T1000 (cell line): ENCODE measurements at places on chromosomes 2 and 18.

DNA sequence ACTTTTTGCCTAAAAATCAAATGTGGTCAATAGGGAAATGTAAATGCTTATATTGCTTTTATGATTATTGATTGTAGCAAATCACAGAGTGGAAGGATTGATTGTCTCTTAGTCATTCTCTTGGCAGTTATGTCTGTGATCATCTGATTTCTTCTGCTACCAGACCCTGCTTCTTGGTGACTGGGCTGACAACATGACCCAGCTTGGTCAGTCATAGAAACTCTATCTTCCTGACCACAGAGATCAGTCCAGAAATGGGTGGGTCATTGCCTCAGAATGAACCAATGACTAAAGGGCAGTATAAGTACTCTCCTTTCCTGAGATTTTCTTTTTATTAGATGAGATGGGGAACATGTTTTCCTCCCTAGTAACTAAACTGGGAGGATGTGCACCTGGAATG is 87.6 kb downstream of the MAIP1 start:
- DNase-seq: no peak

DNA sequence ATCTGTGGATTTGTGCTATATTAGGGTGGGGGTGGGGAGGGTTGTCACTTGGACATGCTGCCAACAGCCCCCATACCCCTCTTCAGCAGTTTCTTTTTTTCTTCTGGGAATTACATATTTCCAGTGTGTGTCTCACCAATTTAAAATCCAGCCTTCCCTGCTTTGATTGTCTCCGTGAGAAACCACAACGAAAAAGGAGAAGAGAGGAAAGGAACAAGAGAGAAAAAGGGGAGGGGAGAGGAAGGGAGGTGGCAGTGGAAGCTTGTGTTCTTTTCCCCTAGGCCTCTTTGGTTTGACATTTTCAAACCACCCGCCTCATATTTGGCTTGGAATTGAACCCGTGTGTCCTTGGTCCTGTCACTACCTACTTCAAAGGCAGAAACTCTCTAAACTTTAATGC is 860 bp downstream of the CTNNA2 start:
- no peak for DNase-seq

DNA sequence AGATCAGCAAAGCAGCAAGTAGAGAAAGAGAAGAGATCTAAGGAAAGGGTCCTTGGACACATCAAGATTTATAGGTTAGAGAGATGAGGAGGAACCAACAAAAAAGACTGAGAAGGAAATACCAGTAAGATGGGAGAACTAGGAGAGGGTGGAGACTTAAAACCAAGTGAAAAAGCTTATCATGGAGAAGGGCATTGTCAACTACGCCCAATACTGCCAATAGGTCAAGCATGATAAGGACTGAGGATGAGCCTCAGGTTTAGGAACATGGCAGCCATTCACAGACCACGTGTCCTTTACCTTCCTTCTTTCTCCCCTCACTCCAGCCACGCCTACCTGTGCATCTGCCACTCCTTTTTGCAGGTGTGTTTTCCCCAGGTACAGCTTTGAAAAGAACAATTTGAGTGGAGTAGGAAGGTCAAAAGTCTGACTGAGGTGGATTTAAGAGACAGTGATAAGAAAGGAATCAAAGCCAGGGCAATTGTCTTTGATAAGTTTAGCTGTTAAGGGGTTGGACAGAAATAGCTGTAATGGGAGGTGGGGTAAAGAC is 238.7 kb downstream of the STK39 start:
- no peak for DNase-seq

GRCh38 chr2:33225350-33225749 is 251.1 kb upstream of the RASGRP3 start:
- no peak for DNase-seq

- no peak for DNase-seq
These were observed 271.9 kb downstream of the LOXHD1 start for GRCh38 chr18:46385124-46385523.

DNA sequence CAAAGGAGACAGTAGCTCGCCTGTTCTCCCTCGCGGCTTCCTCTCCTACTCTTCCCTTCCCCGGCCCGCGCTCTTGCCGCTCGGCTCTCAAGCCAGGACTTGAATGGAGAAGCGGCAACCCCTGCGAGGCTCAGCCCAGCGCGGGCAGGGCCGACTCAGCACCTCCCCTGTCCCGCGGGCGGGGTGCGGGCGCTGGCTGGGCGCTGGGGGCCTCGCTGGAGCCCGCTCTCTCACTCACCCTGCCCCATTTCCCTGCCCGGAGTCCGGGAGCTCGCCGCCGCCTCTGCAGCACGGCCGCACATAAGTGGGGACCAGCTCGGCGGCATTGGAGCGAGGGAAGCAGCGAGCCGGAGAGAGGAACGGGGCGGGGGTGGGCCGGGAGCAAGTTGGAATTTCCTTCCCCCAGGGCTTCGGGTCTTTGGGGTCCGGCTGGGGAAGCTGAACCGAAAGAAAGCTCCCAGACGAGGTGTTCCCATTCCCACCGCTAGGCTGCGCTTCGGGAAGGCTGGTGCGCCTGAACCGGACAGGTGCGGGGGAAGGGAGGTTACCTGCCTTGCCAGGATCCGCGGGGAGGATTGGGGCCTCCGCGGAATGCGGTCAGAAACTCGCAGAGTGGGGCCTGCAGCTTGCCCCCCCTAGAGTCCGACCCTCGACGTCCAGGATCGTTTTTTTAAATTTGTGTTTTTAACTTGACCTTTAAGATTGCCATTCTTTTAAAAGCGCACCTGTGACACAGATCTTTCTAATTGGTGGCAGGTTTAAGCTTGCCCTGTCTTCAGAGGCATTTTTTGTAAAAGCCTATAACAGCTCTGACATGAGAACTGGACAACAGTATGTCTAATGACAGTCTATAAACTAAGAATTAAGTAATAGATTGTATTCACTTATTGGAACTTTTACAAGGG is at the start of gene COBLL1:
Gene COBLL1, minus strand, starts transcription at position 105 of the 905 bp plus-strand sequence. CDS start 627 bp downstream, outside the sequence.
- DNase-seq: peak; percentile 47

DNA sequence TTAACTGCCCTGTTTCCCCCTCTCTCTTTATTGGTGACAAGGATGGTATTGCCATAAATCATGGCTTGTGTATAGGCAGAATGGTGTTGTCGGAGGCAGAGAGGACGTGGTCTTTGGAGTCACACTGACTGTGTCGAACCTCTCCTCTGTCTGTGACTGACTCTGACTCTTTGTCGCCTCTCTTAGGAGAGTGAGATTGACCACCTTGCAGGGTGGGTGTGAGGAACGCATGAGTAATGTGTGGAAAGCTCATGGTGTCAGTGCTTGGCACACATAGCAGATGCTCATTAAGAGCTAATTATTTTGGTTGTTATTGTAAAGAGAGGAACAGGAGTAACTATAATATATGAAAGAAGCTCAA is 145.6 kb downstream of the TTC27 start:
- DNase-seq: no peak

DNA sequence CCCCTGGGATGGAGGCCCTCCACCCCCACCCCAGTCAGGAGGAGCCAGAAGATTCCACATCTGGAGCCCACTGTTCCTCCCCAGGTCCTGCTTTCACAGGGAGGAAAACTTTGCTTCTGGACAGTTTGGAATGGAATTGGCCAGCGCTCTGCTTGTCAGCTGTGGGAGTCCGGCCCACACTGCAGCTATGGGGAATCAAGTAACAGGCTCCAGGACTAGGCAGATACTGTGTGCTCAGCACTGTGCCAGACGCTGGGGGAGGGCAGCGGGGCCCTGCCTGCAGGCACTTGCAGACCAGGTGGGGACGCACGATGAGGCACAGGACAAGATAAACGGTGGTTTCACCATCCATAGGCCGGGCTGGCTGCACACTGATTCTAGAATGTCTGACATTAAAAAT is 114.0 kb downstream of the STPG4 start:
- DNase-seq: no peak

DNA sequence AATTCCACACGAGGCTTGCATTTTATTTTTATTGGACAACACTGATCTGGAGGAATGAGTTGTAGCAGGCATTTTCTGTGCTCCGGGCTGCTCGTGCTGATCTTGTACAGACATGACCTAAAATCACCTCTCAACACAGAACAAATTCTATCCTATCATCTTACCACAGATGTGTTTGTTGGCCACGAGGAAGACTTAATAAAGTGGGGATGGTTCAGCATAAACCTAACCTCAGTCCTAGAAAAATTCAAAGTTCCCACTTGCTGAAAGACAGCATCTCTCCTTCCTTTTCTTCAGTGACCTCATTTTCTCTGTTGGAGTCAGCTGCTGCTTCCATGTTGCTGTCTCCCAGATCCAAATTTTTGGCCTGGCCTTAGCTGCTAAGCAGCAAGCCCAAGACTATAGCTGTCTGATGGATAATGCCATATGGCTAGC is 45.3 kb downstream of the RBKS start:
- DNase-seq: no peak

DNA sequence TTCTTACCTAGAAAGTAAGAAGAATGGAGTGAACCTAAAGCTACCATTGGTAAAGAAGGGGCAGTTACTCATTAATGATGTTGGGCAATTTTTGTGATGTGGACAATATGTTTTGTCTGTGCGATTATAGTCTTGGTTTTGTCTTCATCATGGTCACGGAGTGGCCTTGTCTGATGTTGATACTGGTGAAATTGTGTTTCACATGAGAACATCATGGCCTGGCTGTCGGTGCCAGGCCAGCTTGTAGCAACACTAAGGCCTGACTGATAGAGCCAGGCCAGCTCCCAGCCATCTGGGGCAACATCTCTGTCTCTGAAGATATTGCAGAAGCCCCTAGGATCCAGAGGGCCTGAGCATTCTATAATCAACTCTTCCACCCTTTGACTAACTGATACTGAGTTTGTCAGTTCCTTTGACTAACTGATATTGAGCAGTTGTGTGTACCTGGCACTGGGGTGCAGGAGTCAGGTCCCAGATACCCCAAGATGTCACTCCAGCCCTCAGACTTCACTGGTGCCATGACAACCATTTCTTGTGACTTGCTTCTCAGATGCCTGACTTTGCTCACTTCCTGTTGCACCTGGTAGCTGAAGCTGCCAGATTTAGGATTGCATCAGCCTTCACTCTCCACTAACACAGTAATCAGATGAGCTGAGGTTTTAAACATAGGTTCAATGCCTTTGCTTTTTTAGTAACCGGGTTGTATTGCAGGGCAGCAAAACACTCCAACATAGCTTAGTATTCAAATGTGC is 62.5 kb downstream of the RPIA start:
- no peak for DNase-seq

GRCh38 chr2:174952607-174953006 is 52.6 kb downstream of the CHN1 start:
- DNase-seq: no peak

GRCh38 chr2:43239981-43240765 is 13.8 kb upstream of the ZFP36L2 start:
- no peak for DNase-seq

- DNase-seq: no peak
These were observed 196.3 kb downstream of the LOXHD1 start for GRCh38 chr18:46460754-46461153.

DNA sequence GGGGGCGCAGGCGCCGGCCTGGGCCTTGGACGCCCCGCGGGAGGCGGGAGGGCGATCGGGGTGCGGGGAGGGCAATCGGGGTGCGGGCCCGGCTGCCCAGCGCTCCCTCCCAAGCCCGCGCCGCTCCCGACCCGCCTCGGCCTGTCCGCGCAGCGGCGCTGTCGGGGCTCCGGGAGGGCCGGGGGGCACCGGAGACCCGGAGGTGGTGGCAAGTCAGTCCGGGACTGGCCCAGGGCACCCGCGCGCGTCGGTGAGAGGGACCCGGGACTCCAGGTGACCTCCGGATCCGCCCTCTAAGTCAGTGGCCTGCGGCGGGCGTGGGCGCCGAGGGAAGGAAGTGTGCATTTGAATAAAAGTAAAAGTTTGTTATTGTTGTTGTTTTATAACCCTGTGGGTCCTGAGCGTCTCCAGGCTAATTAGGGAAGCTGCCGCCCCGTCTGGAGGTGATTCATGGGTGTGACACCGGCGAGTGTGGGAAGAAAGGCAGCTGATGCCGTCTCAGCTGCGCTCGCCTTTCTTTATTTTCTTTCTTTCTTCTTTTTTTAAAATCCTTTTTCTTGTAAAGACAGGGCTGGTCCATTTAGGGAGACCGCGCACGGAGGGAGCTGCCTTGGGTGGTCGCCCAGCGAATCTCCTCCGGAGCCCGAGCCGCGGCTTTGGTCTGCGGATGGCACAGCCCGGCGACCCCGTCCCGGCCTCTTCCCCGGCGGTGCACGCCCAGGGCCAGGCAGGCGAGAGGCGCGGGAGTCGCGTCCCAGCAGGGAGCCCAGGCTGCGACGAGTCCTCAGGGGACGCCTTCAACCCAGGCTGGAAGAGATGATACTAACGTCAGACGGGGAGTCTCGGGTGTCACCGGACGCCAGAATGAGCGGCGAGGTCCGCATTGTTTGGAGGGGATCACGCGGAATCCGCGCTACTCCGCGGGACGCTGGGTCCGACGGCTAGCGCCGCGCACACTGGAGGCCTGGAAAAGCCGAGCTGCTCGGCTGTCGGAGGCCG is 627 bp upstream of the CRACDL start:
- no peak for DNase-seq

GRCh38 chr2:200613692-200614091 is 27.9 kb downstream of the AOX1 start:
- DNase-seq: no peak

DNA sequence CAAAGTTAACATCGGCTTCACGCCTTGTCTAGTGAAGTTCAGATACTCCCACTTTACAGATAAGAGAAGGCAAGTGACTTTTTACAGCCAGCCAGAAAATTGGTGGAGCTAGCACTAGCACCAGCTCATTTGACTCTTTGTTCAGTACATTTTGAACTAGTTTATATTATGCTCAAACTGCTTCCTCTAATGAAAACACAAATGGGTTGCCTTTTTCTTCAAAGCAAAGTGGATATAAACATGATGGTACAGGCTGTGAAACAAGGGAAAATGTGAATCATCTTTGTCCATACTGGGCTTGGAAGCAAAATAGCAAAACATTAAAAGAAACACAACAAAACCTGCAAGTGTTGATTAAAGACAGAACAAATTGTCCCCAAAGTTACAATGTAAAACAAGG is 99.6 kb upstream of the LHCGR start:
- DNase-seq: no peak

DNA sequence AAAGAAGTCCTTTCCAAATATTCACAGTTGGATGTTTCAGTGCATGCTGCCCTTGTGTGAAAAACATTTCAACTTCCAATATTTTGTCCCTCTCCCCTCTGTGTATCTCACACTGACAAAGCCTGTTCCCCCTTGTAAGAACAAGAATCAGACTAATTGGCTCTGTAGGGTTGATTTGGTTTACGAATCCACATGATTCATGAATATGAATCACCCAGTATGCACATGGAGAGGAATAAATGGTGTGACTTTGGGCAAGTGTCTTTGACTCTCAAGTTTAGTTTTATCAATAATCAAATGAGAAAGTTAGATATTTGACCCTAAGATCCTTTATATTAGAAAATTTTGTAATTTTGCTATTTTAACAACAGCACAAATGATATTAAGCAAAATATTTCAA is 9.3 kb upstream of the CDH20 start:
- DNase-seq: no peak
